Inflammatory macrophage (primary cell): ENCODE measurements at places on chromosomes 4 and X.

DNA sequence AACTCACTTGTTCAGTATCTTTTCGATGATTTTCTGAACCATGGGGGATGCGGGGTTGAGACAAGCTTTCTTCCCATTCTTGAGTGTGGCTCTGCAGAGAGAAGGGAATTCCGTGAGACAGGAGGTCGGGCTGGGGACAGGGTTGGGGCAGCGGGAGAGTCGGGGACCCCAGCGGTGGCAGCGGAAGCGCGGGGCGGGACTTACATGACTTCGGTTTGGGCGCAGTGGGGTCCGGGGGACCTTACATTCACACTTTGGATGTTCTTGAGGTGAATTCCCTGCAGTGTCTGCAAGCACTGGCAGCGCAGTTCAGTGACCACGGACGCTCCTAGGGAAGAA, 434 bp downstream of the CXCL3 start:
- no peak for DNase-seq

GRCh38 chr4:149344436-149344835, 471.2 kb downstream of the IQCM start:
- DNase-seq, result no peak

- peak; percentile 71 for DNase-seq
Measured at GRCh38 chr4:75672461-75673026, 667 bp downstream of the G3BP2 start.

- DNase-seq, result peak; percentile 56
Measured at GRCh38 chr4:102809190-102809589, 18.2 kb downstream of the UBE2D3 start.

DNA sequence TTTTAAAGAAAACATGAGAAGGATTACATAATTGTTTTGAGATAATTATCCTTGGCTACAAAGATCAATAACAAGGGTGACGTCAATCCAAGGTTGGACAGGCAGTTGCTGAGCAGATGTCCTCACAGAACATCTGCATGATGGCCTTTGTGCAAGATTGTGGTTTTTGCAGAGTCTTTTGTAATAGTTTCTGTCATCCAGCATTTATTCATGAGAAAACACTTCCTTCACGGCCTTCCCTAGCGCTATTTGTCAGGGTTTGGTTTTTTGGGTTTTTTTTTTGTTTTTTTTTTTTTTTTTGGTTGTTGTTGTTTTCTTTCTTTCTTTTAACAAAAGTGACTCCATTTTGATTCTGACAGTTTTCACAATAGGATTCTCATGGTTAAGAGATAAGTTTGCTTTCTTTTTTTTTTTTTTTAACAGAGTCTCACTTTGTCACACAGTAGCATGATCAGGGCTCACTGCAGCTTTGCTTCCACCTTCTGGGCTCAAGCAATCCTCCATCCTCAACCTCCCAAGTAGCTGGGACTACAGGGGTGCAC, 31.5 kb upstream of the ELF2 start:
- peak; percentile 97 for DNase-seq

DNA sequence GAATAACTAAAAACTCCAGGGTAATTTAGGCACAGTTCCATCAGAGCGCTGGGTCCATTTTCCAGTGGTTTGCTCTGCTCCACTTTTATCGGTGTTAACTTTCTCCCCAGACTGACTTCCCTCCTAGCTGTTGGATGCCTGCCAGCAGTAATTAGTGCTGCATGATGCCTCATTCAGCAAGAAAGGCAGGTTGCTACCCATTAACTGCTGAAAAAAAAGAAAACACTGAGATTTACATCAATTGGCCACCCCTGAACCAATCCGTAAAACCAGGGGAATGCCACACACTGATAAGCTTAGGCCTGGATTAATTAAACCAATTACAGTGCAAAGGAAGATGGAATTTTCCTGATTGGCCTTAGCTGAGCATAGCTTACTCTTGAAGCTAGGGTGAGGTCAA, 182.4 kb upstream of the CXXC4 start:
- DNase-seq, result no peak

DNA sequence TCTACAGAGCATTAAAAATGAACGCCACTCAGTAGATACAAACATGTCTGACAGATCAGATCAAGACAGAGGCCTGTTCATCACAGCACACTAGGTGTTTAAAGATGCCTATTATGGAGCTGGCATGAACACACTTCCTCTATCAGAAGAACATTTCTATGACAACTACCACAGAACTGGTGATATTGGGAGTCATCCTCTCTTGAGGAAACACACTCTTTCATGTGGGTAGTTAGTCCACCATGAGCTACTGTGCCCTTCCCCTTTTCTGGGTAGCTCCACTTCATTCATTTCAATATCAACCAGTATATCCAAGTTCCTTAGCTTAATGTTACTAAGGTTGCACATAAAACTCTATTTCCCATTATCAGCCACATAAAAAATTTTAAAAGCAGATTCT, 46.7 kb downstream of the MAOB start:
- peak; percentile 71 for DNase-seq

- no peak for DNase-seq
Measured at GRCh38 chr4:21819086-21819485, 129.5 kb downstream of the KCNIP4 start.

GRCh38 chrX:40095583-40096394, 2.0 kb downstream of the BCOR start:
- DNase-seq, result peak; percentile 77

- peak; percentile 32 for DNase-seq
Measured at GRCh38 chr4:85482010-85482738, 7.2 kb downstream of the ARHGAP24 start.

DNA sequence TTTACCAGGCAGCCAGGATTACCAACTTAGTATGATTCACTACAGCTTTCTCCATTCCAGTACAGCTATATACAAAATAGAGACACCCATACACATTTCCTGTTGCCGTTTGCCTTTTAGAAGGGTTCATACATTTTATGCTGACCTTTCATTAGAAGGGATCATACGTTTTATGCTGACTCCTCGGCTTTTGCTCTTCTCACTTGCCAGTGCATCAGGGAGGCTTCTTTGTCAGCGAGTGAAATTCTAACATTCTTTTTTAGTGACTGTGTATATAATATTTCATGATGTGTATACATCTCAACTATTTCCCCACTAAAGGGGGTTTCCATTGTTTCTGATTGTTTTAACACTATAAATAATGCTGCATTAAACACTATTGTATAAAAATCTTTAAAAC, 552.6 kb downstream of the TRIML1 start:
- DNase-seq, result no peak

DNA sequence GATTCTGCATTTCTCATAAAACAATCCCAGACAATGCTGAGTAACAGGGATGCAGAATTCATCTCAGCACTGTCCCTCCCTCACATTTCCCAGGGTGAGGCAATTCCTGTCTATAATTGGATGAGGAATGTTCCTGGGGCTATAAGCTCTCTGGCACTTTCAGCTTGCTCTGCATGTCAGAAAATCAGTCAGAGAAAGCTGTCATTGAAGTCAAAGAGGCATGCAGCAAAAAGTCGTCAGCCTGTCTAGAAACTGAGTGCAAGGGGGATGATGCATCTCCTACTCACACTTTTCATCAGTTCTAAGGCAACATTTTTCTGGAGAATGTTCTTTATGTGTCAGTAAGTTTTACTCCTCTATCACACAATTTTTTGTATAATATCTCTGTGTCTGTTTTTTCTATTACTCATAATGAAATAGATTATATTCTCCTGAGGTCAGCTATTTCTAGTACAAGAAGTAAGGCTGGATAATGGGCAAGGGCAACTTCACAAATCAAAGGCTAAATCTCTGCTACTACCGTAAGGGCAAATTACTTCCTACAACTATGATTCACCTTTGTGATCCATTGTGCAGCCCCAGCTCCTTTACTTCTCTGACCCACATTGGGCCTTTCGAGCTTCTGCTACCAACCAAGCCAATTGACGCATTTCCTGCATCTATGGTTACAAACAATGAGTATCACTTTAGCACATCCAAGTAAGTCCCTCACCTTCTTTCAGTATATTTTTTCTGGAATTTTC, 56.0 kb downstream of the TASL start:
- DNase-seq, result no peak

DNA sequence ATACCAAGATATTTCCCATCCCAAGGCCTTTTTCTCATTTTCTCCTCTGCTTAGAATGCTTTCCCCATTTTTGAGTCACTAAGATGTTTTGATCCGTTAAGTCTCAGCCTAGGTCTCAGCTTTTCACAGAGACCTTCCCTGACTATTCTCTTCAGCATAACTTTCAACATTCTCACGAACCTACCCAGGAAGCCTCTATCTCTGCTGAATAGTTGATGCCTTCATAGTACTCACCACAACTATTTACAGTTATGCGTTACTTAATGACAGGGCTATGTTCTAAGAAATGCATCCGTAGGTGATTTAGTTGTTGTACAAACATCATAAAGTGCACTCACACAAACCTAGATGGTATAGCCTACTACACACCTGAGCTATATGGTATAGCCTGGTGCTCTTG, 64.5 kb downstream of the ARL9 start:
- no peak for DNase-seq

DNA sequence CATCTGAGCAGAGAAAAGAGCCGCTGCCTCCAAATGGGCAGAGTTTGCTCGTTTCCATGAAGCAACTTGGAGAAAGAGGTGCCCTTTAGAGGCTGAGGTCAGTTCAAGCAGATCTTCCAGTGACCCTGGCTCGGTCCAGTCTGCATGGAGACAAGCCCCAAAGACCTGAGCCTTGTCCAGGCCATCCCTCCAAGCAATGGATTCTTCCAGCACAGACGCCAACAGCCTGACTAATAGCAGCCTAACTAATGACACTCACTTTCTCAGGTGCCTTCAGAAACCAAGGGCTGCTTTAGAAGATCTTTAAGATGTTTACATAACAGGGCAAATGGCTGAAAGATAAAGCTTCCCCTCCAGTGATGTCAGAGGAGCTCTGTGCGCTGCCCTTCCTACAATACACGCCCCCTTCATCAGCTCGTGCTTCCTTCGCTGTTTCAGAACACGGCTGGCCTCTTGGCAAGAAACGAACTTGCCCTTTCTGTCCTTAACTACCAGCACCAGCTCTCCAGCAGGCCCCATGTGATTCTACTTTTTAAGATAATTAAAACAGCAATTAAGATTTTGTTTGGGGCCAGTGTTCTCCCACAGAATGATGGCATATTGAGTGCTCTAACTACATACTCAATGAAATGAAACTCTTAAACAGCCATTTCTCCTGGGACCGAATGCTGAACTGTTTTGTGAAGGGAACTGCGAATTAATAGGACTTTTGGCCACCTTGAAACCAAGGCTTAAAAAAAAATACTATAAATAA, 119.0 kb downstream of the GPR143 start:
- no peak for DNase-seq

DNA sequence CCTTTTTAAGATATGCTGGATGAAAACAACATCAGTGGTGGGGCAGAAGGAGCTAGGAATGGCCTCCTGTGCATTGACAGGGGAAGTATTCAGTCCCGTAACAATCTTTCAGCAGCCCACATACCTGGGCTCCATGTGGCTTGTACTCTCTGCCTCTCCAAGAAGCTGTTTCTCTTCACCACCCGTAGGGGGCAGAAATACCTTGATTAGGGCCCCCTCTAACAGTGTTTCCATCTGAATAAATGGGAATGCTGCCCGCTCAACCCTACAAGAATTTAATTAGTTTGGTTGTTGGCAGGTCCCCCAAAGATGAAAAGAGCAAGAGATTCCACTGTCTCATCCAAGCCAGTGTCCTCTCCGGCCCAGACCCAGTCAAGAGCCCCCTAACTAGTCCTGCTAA, 155.2 kb downstream of the SMIM20 start:
- DNase-seq, result no peak

DNA sequence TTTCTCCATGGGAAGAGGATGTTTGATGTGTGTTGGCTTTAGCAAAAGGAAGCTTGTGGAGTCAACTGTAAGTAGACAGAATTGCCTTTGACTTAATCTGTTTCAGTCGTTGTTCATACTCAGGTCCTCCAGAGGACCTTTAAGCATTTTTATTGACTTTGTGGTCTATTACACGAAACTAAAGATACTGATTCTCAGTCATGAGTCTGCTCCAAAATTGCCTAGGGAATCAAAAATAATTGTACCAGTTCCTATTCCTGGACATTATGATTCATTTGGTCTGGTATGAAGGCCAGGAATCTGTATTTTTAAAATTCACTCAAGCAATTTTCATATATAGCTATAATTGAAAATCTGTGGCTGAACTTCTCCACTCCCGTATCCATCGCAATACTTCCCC, 38.6 kb downstream of the AR start:
- no peak for DNase-seq

- no peak for DNase-seq
Measured at GRCh38 chr4:111631215-111631999, 513.8 kb upstream of the FAM241A start.

- no peak for DNase-seq
Measured at GRCh38 chr4:107034091-107034995, 1.8 kb downstream of the DKK2 start.

GRCh38 chr4:29047341-29048041, 1672.7 kb upstream of the PCDH7 start:
- DNase-seq, result no peak

DNA sequence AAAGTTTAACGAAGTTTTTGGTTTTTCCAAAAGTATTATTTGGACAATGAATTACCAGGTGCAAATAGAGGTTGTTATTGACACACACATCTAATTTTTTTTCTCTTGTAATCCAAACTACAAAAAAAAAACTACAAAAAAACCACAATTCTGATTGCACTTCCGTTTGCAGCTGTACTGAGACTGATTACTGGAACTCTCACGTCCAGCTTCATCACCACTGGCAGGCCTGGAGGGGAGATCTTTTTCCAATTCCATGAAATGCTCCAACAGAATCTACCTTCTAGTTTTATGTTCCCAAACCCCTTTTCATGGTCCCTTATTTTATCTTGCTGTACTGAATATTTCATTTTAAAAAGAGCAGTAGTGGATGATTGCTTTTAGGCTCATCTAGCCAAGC, 1118.3 kb downstream of the C4orf33 start:
- no peak for DNase-seq

- no peak for DNase-seq
Measured at GRCh38 chrX:115649461-115650063, 88.6 kb downstream of the PLS3 start.

GRCh38 chr4:3715061-3715854, 50.9 kb upstream of the ADRA2C start:
- DNase-seq, result no peak

DNA sequence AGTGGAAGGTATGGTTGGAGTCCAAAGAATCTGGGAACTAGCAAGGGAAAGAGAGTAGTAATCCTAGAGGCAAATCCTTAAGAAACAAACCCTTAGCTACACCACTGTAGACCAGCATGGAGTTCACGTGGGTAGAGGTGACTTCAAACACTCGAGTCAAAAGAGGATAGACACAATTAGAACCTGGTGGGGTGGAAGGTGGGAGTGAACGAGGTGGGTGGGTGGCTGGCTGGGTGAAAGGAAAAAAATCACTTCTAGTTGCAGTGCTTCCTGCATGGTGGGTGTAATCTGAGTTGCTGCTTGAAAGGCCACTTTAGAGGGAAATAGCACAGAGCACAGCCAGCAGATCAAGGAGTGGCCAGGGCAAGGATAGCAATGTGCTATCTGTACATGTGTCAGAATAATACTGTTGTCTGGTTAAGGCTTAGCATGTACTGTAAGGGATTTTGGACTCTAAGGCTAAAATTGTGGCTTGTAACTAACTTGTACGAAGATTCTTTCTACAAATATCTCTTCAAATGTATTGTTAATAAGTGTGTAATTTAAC, 356.2 kb downstream of the GRIA2 start:
- DNase-seq, result no peak

- no peak for DNase-seq
Measured at GRCh38 chrX:47489507-47490275, 6.7 kb upstream of the ZNF41 start.
